ENCODE measurements at places on chromosomes 7 and 10.

DNA sequence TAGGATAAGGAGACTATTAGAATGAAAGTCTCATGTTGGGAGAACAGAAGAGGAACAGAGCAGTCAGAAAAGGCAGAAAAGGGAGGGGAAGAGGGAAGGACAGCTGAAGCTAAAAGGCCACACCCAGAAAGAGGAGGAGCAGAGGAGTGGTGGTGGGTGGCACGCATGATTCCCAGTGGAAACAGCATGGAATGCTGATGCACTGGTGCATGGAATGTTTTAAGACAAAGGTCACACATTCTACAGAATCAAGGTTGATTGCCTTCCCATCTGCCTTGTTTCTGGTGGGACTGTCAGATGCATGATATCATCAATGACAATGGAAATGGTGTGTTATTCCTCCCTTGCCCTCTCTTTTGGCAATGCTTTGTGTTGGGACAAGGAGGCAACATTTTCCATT lies 285.4 kb upstream of the MKI67 start:
- no peak for DNase-seq

GRCh38 chr7:101411508-101411874 lies 48.8 kb downstream of the COL26A1 start:
- DNase-seq, result no peak

DNA sequence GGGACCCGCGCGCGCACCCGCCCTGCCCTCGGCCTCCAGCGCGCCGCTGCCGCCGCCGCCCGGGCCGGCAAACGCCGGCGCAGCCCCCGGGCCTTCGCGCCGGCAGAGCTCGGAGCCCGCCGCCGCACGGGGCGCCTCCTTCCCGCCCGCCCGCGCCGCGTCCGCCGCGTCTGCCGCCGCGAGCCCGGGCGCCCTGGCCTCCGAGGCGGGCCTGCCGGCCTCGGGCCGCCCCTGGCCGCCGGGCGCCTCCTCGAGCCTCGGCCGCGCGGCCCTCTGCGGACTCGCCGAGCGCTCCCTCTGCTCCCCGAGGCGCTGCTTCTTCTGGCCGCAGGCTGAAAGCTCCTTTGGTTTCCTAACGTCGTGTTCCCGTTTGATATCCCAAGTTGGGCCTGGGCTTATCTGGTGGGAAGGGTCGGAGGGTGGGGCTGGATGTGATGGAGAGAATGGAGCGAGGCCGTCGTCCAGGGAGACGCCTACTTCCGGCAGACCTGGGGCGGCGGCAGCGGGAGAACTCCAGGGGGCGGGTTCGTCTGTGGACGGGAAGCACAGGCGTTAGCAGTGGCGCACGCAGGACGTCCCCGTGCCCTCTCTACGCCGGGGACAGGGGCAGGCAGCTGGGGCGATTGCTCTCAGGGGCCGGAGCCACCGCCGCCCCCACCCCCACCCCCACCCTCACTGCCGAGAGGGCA lies 221.0 kb downstream of the PHTF2 start:
- peak; percentile 16 for DNase-seq

- no peak for DNase-seq
Observed at GRCh38 chr7:18497800-18498199, 2.3 kb downstream of the HDAC9 start.

- DNase-seq, result no peak
Observed at GRCh38 chr7:99371376-99371920, 3.1 kb upstream of the ARPC1B start.

GRCh38 chr10:127989481-127990012 lies 82.6 kb downstream of the PTPRE start:
- DNase-seq, result no peak

GRCh38 chr7:74399006-74399405 lies 54.7 kb upstream of the GTF2IRD1 start:
- DNase-seq, result no peak

GRCh38 chr10:42954766-42955492 lies 121.9 kb upstream of the RET start:
- DNase-seq, result no peak

- DNase-seq, result no peak
Observed at GRCh38 chr10:84342584-84342983, 14.2 kb downstream of the CCSER2 start.

GRCh38 chr10:91582153-91582554 lies 50.7 kb downstream of the PPP1R3C start:
- no peak for DNase-seq

DNA sequence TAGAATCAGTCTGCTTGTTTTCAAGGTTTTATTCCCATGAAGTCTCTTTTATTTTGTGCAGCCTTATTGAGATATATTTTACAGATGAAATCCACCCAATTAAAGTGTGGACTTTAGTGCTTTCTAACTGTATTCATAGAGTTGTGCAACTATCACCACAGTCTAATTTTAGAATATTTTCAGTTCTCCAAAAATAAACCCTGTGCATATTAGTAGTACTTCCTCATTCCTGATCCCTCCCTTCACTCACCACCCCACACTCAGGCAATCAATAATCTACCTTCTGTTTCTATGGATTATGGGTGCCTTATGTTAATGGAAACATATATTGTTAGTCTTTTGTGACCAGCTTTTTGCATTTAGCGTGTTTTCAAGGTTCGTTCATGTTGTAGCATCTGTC lies 185.7 kb upstream of the TMEM72 start:
- no peak for DNase-seq

DNA sequence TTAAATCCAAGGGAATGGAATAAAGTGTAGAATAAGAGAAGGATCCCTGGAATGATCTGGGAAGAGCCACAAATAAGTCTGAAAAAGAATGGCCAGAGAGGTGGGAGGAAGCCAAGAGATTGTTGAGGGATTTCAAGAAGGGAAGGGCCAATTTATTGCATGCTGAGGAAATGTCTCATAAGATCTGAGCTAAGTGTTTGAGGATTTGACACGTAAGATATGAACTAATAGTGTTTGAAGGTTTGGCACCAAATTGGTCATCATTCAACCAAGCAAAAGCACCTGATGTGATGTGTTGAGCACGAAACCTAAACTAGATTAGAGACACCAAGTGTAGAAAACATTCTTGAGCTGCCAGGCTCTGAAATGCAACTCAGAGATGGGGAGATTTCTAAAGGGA lies 97.9 kb downstream of the TSPAN12 start:
- DNase-seq, result no peak

DNA sequence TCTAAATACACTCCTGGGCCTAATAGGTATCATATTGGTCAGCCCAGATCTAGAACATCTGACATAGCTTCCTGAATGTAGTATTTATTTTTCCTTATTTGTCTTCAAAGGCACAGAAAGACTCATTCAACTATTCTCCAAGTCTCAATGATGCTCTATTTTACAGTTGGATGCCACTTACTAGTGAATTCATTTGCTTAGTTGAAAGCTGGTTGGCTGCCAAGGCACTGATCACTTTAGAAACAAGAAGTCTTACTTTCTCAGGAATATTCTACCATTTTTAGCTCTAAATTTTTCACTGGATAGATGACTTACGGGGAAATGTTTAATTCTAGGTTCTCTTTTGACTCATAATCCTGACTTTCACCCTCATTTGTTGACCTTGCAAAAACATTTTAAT lies 863.4 kb downstream of the SORCS1 start:
- no peak for DNase-seq

- no peak for DNase-seq
Observed at GRCh38 chr10:22754296-22754695, 39.9 kb upstream of the PIP4K2A start.

DNA sequence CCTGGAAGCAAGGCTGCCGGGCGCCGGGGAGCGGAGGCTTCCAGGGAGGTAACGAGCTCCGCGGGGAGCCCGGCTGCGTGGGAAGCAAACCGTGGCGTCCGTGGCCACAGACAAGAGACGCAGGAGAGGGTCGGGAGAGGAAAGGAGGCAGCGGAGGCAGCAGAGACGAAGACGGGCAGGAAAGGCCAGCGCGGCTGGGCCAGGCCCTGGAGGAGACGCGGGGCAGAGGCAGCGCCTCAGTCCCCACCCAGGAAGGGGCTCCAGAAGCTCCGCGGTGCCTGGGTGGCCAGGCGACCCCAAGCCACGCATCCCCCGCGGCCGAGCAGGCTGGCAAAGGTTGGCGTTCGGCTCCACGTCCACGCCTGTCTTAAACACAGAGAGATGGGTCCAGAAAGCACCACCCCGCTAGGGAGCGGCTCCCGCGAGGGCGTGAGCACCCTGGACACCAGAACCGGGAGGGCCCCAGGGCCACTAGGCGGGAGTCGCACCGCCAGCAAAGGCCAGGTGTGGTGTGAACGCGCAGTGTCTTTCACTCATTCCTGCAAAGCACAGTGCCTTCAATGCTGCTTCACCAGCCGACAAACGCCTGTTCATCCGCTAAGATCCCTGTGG lies 97.3 kb downstream of the PTPRN2 start:
- DNase-seq, result no peak

DNA sequence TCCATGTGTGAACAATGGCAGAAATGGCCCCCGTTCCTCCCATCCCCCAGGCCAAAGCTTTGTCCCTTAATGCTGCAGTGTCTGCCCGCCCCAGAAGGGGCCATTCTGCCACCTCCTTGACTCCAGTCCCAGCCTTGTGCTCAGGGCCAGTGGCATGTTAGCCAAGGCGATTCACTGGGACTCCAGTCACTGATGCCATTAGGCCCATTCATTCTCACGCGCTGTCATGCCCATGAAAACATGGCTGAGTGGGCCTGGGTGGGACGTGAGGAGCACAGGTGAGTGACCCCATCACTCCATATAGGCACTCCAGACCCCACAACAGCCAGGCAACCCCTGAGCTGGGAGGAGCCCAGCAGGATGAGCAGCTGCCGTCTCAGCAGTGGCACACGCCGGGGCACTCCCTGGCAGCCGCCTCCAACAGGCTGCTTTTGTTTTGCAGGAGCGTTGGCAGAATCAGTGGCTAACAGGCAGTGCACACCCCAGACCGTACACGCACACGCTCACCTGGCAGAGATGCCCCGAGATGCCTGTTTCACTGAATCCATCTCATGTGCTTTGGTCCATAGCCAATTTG lies 79.5 kb downstream of the TCERG1L start:
- DNase-seq, result no peak

DNA sequence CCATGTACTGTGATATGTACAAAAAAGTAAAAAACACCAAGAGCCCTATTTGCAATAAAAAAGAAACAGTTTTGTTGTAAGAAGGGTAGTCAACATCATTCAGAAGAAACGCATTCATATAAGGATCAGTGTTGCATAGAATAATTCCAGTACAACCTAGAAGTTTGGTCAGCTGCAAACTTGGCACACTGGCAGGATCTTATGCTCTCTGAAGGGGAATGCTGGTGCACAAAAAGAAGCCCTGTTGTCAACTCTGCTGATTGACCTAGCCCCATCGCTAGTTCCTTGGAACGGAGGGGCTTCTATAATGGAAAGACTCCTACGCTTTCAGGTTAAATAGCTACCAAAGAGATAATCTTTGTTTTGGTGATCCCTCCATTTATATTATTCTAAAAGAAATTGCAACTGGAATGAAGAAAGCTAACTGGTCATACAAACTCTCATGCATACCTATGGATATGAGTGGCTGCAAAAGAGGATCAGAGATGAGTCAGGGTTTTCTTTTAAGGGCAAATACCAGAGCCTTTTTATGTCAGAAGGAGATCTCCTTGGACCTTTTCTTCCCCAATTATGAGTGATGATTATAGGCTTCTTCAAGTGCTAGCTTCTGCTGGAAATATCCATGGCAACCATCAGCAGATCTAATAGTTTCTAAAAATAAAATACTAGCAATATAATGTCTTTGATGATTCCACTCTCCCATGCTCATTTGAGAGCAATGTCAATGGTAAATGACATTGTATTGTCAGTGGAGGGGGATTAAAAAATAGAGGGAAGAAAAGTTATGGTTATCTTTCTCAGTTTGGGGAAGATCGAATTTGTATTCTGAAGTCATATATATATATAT lies 312.4 kb upstream of the CACNA2D1 start:
- no peak for DNase-seq

GRCh38 chr7:142913051-142913450 lies 20.5 kb downstream of the TRPV5 start:
- no peak for DNase-seq

DNA sequence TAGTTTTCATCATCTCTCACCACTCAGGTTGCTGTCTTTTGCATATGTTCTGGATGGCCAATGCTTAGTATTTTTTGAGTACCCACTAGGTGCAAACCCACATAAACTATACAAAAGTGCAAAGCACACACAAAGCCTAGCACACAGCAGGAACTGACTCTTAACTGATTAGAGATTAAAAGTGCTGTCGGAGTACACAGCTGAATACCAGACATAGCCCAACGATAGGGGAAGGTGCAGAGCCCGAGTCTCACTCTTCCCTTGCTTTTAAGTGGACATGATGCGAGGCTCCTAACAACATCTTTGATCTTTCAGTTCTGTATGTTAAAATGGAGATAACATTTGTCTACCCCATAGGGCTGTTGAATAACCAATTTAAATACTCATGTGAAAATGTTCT lies 90.8 kb downstream of the DPY19L1 start:
- DNase-seq, result no peak

DNA sequence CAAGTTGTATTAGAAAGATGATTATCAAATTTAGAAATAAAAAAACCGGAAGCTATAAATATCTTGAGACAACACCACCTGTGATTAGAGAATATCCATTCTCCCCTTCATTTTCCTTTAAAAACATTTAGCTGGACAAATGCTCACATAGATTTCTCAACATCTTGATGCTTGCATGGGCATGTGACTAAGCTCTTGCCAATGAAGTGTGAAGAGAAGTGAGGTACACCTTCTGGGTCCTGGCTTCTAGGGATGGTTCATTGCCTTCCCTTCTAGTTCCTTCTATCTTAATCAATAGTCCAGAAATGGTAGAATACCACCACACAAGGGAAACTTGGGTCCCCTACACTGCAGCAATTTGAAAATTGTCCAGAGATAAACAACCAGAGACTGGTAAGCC lies 41.0 kb downstream of the WAPL start:
- DNase-seq, result no peak

- DNase-seq, result no peak
Observed at GRCh38 chr7:15204421-15204820, 301.9 kb upstream of the DGKB start.
